ENCODE measurements at places on chromosomes 16 and 17.

GRCh38 chr17:21146362-21147015, 19.7 kb downstream of the DHRS7B start:
- DNase-seq: no peak

- DNase-seq: peak; percentile 67
These were observed 77.0 kb upstream of the TNRC6C start for GRCh38 chr17:77881545-77881944.

- no peak for DNase-seq
These were observed 23.8 kb downstream of the NLRP1 start for GRCh38 chr17:5560361-5560988.

DNA sequence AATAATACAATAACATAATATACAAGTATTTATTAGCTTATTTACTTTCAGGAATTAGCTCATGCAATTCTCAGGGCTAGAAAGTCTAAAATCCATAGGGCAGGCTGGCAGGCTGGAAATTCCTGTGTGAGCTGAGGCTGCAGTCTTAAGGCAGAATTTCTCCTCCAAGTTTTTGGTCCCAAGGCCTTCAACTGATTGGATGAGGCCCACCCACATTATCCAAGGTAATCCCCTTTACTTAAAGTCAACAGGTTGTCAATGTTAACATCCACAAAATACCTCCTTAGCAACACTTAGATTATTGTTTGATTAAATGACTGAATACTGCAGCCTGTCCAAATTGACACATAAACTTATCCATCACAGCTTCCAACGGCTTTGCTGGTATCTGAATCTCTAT, 32.9 kb upstream of the SOX9 start:
- no peak for DNase-seq

- no peak for DNase-seq
These were observed 34.2 kb upstream of the IRX3 start for GRCh38 chr16:54320697-54321340.

- DNase-seq: no peak
These were observed 37.8 kb downstream of the KLHDC4 start for GRCh38 chr16:87728026-87728425.

DNA sequence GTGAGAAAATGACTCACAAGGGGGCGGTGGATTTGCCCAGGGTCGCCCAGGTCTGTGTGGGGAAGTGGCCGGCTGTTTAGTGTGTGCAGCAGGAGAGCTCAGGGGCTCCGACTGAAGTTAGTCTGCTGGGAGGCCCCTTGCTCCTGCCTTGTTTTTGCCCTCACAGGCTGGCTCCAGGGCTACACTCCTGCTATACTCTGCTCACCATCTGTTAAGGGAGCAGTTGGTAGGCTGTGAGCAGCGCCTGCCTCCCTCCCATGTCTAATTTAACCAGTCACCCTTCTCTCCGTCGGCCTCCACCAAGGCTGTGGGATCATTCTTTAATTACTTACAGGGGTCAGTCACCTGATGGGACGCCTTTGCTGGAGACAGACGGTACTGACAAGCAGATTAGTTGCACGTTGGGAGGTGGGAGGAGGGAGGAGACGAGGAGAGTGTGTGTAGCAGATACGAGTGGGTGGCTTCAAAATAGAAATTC, 35.5 kb downstream of the KSR1 start:
- no peak for DNase-seq

GRCh38 chr17:20991276-20992037, 51.4 kb downstream of the USP22 start:
- DNase-seq: no peak

- DNase-seq: no peak
These were observed 47.0 kb downstream of the MYO18A start for GRCh38 chr17:29133121-29133713.

DNA sequence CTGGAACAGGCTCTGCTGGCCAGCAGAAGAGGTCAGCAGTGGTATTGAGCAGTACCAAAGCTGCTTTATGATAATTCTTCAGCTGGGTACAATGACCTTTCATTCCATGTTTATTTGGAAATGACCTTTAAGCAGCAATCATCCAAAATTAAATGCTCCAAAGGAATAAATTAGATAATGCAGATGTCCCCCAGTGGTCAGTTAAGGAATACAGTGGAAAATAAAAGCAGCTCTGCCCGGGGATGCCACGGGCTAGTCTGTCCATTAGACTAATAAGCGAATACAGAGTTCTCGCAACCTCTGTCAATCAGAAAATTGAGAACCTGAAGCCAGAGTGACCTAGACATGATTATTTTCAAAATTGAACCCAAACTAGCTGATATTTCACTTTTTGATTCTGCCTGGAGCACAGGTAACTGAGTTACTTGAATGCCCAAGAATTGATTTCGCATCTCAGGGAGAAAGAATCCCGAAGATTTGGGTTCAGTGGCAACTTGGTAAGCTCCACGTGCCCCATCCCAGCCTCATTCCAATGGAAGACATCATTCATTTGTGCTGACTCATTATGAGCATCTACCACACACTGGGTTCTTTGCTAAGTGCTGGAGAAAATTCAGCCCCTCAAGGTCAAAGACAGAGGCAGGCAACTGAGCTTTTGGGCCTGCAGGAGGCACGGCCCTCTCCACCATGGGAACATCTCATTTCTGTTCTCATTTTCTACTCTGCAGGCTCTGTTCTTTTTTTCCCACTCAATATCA, 34.4 kb upstream of the SLC39A11 start:
- no peak for DNase-seq

- no peak for DNase-seq
These were observed 6.7 kb downstream of the MMD start for GRCh38 chr17:55414983-55415382.

DNA sequence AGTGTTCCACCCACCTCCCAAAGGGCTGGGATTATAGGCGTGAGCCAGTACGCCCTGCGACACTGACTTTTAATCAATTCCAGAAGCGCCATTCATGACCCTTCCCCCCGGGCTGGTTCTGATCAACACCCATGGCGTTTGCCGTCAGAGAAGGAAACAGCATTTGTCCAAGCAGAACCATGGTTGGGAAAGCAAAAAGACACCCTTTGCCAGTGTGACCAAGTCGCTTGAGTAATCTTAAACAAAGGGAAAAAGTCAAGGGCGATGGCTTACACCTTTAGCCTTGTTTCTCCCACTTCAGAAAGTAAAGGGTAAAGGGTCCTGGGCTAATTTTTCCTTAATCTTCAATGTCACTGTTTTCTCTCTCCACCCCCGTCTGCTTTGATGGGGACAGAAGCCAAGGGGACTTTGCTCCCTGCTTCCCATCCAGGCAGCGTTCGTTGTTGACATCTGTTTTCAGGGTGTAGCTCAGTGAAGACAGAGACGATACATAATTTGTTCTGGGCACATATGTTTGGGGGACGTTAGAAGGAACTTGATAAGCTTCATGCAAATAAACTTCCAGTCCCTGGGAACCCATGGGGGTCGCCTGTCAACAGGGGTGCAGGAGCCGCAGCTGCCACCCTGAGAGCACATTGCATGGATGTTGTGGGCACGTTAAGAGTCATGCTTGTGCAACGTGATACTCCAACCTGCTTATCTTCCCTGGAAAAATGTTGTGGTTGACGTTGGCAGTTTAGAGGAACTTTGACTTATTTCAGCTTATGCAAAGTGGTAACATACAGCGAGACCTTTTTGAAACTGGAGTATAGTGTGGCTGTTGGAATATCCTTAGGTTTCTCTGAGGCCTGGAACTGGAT, 50.6 kb upstream of the TANGO6 start:
- DNase-seq: no peak

GRCh38 chr17:82051776-82052637, at the start of the genes GPS1 and RFNG:
TSS of gene GPS1 (plus strand) at chr17:82051898. CDS start at chr17:82051932, 34 bp downstream.
TSS of gene RFNG (minus strand) at chr17:82051811. CDS start at chr17:82051766, 45 bp downstream.
- DNase-seq: peak; percentile 72

GRCh38 chr17:42240201-42240600, 36.0 kb downstream of the STAT5B start:
- DNase-seq: no peak

DNA sequence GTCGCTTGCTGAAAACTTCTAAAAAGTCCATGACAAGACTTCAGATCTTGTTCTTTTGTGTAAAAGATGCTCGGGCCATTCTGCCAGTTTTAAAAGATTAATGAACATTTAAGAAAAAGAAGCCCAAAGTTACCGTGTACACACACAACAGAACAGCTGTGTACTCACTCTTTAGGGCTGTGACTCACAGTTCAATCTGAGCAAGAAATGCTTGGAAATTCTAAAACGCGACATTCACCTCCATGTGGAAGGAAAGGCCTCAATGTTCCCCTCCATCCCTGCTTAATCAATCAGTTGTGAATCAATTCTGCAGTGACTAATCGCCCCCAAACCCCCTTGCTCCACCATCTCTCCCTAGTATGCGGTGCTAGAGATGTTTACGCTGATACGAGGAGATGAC, 609.9 kb upstream of the SALL1 start:
- DNase-seq: no peak

DNA sequence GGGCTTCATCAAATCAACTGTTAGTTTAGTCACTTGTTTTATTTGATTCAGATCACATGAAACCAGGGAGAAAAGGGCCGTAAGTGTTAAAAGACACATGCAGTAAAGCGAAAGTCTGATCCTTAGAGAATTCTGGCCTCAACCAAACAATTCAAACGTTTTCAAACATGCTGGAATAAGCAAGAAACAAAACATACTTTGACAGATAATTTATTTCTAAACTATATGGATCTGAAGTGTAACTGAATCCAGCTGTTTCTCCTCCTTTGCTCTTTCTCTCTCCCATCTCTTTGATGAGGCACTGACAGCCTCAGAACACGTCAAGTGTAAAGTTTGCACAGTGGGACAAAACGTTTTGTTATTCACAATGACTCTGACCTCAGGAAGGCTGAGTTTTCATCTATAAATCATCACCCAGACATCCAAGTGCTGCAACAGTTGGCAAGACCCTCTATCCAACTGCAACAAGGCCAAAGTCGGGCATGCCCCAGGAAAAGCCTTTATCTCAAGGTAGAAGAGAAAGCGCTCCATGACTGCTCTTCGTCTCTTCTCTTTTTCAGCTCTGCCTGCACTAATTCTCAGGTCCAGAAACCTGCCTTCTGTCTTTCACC, 267.1 kb upstream of the MYOCD start:
- DNase-seq: no peak

DNA sequence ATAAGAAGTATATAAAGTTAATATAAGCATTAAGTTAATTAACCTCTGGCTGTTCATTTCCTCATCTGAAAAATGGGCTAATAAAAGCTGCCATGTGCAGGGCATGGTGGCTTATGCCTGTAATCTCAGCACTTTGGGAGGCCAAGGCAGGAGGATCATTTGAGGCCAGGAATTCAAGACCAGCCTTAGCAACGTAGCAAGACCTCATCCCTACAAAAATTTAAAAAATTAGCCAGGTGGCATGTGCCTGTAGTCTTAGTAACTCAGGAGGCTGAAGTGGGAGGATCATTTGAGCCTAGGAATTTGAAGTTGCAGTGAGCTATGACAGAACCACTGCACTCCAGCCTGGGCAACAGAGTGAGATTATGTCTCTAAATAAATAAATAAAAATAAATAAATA, 40.6 kb upstream of the MMD start:
- no peak for DNase-seq

DNA sequence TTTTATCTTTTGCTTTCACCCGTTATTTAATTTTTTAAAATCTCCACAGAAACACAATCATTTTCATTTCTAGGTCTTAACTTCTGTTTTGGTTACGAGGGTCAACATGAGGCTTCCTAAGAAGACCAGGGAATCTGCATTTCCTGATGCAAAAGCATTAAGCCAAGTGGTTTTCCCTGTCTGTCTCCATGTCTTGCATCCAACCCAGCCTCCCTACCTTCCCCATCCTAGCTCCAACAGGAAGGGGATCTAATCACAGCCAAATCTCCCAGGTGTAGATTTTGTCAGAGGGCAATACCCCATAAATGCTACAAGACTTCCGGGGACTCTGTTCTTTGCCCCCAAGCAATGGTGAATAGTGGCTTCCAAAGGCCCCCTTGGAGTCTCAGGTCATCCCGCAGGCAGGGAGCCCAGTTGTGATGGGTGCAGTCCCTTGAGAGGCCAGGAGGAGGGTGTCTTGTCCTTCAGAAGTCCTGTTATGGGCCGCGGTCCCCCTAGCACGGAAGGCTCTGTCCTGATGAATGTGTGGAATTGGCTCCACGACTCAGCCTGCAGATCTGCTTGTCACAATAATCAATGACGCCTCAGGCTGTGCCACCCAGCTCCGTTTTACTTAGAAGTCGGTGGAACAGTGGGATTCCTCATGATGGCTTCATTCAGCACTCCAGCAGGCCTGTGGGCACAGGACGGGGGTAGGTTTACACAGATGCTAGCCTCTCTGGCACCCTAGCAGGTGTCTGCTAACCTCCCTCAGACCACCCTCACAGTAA, 141.1 kb downstream of the RGS9 start:
- no peak for DNase-seq

GRCh38 chr17:39173080-39173479, 7.1 kb upstream of the ARL5C start:
- DNase-seq: no peak

GRCh38 chr16:10098991-10099390, 83.2 kb downstream of the GRIN2A start:
- DNase-seq: no peak

GRCh38 chr16:69273009-69273408, 38.1 kb upstream of the VPS4A start:
- DNase-seq: no peak

- DNase-seq: no peak
These were observed 135.2 kb upstream of the SALL1 start for GRCh38 chr16:51286272-51286671.

DNA sequence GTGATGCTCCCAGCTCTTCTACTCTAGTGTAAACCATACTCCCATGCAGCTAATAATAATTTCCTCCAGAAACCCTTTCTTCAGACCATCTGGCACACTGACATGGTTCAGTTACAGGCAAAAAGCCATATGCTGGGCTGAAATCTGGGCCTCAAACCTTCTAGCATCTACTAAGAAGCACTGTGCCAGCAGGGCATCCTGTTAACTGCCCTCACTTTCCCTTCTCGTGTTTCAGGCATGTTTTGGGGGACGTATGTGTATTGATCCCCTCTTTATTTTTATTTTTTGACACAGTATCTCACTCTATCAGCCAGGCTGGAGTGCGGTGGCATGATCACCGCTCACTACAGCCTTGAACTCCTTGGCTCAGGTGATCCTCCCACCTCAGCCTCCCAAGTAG, 33.3 kb downstream of the STAT5A start:
- DNase-seq: no peak

- DNase-seq: no peak
These were observed 69.6 kb upstream of the ZNF750 start for GRCh38 chr17:82909322-82909904.

- DNase-seq: no peak
These were observed 17.5 kb downstream of the UBALD1 start for GRCh38 chr16:4597174-4597573.

GRCh38 chr16:56702836-56703235, 20.6 kb downstream of the MT1X start:
- no peak for DNase-seq

DNA sequence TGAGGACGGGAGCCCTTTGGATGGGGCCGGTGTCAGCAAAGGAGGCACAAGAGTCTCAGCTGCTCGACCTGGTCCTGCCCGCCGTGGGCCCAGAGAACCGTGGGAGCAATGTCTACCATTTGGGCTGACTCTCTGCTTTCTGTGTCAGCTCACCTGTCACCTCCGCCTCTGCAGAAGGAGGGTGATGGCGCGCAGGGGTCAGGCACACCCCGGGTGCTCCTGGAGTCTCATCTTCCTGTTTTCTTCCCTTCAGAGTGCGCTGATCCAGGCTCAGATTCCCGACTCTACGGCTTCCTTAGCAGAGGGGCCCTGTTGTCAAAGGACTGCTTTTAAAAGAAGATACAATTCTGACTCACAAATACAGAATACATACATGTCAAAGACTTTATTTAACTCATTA, 167.1 kb downstream of the BANP start:
- DNase-seq: no peak
